GOT3 (cell line): ENCODE measurements at places on chromosomes 7 and 10.
A peak's percentile ranks its signal among the peaks of the same experiment; 100 is the strongest.

GRCh38 chr7:152313217-152313616, 122.6 kb downstream of the KMT2C start:
- DNase-seq: no peak

DNA sequence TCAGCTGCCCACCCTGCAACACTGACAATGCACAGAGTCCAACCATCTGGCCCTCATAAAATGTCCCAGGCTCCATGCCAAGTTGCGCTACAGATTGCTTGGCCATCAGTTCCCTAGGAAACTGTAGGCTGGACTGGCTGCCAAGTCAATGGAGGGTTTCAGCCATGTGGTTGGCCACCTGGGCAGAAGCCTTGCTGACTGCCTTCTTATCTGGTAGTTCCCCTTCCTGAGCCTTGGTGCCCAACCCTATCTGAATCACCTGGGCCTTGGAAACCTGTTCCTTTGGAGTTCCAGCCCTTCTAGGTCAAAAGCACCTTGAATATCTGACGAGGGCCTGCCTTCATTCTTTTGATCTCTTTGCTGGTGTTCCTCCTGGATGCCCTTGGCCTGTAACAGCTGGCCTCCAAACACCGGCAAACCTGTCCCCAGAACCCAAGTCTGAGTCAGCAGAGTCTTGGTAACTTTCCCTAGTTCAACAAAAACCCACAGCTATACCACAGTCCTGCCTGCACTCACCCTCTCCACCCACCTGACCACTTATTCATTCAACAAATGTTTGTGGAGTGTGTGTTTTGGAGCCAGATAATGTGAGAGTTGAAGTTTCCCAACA, 37.4 kb upstream of the KDM7A start:
- no peak for DNase-seq

DNA sequence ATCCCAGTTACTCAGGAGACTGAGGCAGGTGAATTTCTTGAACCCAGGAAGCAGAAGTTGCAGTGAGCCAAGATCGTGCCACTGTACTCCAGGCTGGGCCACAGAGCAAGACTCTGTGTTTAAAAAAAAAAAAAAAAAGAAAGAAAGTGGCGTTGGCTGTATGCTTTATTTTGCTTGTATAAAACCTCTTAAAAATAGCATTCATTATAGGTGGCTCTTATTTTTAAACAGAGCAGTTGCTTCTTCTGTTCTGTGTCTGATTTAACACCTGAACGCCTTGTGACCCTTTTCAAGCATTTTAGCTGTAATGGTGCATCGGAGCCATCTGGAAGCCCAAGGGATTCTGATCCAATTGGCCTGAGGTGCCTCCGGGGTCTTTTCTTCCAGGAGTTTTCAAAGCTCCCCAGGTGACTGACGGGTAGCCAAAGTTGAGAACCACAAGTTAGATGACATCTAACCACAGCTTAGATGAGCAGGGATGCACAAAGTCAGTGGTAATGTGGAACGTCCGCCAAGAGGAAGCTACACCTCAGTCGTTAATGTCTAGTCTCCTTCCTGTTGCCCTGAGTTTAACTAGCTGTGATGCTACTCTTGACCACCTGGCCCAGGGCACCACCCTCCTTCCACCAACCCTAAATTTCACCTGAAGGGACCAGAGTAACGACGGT, 274.6 kb upstream of the KLF6 start:
- DNase-seq: no peak

DNA sequence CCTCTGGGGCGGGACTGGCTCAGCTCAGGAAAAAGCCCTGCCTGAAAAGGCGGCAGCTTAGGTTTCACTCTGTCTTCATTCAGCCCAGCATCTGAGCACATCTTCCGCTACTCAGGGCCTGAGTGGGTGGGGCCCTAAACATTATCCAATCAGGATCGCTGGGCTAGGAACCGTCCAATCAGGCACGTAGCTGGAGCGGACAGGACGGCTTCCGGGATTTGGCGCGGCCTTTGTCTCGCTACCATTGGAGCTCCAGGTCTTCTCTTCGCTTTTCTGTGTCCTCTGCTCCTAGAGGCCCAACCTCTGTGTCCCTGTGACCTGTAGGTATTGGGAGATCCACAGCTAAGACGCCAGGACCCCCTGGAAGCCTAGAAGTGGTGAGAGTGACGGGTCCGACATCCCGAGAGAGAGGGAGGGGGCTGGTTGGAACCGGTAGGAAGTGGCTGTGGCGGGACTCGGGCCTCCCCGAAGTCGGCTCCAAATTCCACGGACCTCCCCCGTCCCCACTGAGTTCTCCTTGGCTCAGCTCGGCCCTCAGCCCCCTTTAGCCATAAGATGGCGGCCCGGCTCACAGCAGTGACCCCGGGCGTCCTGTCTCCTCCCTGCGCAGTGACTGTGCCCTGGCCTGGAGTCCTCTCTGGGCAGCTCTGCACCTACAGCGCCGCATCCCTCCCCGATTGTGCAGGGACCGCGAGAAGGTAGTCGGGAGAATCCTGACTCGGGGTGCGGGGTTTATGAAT, 99.1 kb downstream of the ZNF680 start:
- DNase-seq: no peak

- no peak for DNase-seq
Measured at GRCh38 chr7:17622451-17622850, 317.8 kb downstream of the SNX13 start.

GRCh38 chr10:25934621-25935139, 651 bp downstream of the MYO3A start:
- DNase-seq: no peak

GRCh38 chr10:11532306-11532705, 79.1 kb downstream of the USP6NL start:
- no peak for DNase-seq

DNA sequence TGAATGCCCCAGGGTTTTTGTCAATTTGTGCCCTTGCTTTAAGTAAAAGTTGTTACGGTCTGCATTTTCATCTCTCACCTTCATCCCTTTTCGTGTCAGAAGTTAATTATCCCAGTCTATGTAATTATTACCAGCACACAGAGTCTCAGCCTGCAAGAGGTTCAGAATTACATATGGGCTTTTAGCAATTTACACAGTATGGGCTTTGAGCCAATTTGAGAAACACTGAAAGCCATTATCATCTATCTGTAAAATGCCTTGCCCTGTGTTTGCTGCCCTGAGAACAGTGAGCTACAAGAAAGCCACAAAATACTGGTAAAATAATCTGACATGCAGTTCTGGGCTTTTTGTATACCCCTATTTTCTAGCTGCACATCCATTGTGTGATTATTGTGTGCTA, 125.6 kb upstream of the STEAP4 start:
- no peak for DNase-seq

DNA sequence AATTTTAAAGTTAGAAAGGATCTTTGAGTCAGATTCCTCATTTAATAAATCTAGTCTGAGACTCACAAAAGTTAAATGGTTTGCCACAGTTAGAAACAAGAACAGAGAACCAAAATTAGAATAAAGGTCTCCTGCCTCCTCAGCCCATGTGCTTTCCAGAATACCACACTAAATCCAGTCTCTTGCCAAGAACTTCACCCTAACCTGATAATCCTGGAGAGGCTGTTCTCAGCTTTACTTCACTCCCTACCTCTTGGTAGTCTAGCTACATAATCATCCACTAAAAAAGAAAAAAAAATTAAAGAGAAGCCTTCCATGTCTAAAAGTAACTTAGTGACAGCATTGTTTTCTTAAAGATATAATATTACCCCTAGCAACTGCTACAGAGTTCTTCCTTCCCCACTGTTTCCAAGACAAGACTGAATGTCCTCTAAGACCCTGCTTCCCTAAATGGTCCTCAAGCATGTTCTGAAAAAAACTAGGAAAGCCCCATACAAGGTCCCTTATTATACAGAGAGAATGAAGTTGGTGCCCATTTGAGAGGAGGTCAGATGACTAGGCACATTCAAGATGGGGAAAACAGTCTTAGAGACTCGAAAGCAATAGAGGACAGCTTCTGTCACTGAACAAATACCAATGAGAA, 56.8 kb downstream of the ZNF438 start:
- no peak for DNase-seq

- no peak for DNase-seq
Measured at GRCh38 chr7:158029509-158029908, 558.1 kb downstream of the PTPRN2 start.

- no peak for DNase-seq
Measured at GRCh38 chr7:139743967-139744767, 33.6 kb downstream of the HIPK2 start.

DNA sequence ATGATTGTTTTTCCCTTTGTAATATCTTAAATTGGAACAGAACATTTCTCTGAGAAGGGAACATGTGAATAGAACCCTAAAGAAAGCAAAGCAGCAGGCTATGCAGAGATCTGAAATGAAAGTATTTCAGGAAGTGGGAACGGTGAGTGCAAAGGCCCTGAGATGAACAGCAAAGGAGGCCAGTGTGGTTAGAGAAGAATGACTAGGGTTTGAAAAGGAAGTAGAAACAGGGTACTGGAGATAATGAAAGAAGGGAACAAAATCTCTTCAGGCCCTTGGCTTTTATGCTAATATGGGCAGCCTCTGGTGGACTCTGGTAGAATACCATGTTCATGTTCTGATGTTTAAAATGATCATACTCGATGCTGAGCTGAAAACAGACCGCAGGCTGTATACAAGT, 22.2 kb downstream of the ARHGAP21 start:
- no peak for DNase-seq

- DNase-seq: no peak
Measured at GRCh38 chr10:60541451-60541850, 151.8 kb upstream of the ANK3 start.

DNA sequence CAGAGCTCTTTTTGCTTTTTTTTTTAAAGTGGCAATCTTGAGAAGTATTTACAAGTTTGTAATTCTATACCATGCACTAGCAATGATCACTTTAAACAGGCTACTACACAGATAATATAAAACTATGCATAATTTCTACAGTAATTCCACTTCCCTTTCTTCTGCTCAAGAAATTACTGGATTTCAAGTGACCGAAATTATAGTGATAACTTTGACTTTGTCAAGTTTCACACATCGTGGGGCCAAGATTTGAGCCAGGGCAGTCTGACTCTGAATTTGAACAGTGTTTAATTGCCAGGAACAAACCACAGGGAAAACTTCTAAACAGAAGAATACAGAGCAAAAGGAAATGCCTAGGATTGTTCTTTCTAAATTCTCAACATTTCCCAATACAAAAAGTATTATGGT, 288.3 kb upstream of the MKLN1 start:
- DNase-seq: no peak

GRCh38 chr7:124257638-124258308, 224.9 kb upstream of the TMEM229A start:
- DNase-seq: no peak

- no peak for DNase-seq
Measured at GRCh38 chr10:125722811-125723210, 3.3 kb downstream of the EDRF1 start.

DNA sequence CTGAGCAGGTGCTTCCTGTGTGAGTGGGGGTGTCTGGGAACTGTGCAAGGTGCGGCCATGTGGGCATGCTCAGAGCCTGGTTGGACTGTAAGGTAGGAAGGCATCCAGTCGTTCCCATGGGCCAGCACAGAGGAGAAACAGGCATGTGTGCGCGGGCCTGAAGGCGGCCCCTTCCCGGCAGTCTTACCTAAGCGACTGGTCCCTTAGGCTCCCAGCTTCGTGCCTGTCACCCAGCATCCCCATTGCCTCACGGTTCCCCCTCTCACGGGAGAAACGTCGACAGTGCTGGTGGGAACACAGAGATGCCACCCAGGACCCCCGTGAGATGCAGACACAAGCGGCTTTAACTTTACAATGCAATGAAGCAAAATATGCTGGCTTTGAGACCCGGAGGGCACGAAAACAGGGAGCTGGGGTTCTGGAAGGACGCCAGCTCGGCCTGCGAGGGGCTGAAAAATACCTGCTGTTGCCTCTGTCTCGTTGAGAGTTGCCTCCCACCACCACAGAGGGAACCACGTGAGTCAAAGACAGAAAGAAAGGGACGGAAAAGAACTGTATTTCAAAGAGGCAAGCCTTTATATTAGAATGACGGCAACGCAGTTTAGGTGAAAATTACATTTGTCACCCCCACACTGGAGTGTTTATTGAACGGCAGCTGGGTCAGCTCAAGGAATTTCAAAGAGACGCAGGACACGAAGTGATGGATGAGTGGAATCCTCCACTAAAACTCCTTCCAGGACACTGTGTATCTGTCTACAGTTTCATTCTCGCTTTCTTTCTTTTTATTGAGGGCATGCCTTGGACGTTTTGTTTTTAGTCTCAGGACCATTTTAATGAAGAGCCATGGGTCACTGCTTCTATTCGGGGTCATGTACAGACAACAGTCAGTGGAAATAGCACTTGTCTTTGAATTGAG, 128.4 kb downstream of the DNAJB6 start:
- DNase-seq: no peak

GRCh38 chr10:44960482-44961229, 1.1 kb downstream of the RASSF4 start:
- DNase-seq: no peak

GRCh38 chr7:57370739-57371098, 79.3 kb upstream of the ZNF716 start:
- no peak for DNase-seq

- DNase-seq: no peak
Measured at GRCh38 chr7:107269790-107270189, 101.0 kb downstream of the HBP1 start.

DNA sequence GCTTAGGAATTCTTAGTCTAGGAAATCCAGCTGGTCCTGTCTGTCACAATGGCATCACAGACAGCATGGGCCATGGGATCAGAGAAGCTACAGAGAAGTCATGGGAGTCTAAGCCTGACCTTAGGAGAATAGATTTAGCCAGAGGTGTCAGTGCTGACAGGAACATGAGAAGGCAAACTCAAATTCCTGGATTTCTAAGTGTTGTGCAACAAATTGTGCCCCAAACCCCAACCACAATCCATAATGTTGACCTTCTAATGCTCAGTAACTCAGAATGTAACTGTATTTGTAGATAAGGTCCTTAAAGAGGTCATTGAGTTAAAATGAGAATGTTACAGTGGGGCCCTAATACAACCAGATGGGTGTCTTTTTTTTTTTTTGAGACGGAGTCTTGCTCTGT, 95.9 kb upstream of the RHOBTB1 start:
- DNase-seq: no peak

- no peak for DNase-seq
Measured at GRCh38 chr7:42913591-42913990, 1.7 kb upstream of the C7orf25 start.

- peak; percentile 76 for DNase-seq
Measured at GRCh38 chr7:91557789-91558404, 293.7 kb downstream of the FZD1 start.

GRCh38 chr7:141144921-141145629, 71.2 kb downstream of the TMEM178B start:
- no peak for DNase-seq

DNA sequence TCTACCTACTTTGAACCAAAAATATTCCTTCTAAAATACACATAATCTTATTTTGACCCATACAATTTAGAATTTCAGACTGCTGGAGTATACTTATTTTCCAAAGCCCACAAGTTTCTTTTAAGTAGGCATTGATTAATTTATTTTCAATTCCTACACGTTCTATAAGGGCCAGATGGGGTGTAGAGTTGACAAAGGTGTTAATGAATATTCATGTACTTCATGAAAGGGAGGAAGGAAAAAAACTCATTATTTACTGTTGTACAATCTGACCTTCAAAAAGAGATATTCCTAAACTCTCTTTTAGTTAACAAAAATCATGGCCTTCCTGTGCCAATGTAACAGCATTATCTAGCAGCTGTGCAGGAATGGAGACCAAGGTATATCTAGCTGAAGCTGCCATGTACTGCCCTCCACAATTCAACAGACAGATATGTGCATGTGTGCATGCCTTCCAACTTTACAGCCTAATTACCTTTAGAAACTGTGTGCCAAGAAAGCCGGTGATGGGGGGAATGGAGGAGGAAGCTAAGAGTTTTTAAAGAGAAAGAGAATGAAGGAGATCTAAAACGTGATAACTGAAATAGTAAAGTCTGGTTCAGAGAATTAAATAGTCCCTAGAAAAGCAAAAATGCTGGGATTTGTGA, 108.9 kb downstream of the UPF2 start:
- no peak for DNase-seq
